ENCODE measurements at places on chromosomes 16 and 17.

DNA sequence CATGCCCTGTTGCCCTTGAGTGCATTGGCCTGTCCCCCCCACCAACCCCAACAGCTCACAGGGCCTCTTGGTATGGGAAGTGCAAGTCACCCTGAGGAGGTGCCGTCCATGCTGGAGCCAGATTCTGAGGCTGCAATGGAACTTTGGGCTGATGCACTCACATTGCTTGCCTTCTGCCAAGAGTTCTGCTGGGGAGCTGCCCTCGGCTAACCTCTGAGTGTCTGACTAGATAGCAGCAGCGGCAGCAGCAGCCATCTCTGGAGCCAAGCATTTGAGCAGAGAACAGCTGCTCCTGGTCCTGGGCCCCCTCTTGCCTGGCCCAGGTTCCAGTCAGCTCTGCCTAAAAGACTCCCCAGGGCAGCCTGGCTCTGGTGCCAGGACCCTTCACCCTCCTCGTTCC, 61.5 kb downstream of the GNAO1 start:
- DNase-seq = no peak

DNA sequence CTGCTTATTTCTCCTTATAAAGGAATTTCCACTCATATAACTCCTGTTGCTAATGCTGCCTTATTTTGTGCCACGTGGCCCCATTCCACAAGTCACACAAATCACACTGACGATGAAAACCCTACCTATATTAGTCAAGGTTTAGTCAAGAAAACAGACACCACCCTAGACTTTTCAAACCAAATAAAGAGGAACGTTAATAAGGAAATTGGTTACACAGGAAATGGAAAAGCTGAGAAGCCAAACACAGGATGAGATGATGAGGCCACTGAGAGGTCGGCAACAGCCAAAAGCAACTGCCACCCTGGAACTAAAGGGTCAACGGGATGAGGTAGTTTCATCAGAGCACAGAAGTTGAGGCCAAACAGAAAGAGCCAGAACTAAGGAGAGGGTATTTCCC, 47.3 kb upstream of the ALOX12 start:
- DNase-seq = no peak

- no peak for DNase-seq
Measured at GRCh38 chr16:5467552-5467951, 370.0 kb upstream of the EEF2KMT start.

- no peak for DNase-seq
Measured at GRCh38 chr16:88063211-88063773, 112.1 kb downstream of the BANP start.

- no peak for DNase-seq
Measured at GRCh38 chr17:42365136-42365535, 23.1 kb downstream of the STAT3 start.

GRCh38 chr17:72222661-72223380, 102.0 kb downstream of the SOX9 start:
- DNase-seq = no peak

DNA sequence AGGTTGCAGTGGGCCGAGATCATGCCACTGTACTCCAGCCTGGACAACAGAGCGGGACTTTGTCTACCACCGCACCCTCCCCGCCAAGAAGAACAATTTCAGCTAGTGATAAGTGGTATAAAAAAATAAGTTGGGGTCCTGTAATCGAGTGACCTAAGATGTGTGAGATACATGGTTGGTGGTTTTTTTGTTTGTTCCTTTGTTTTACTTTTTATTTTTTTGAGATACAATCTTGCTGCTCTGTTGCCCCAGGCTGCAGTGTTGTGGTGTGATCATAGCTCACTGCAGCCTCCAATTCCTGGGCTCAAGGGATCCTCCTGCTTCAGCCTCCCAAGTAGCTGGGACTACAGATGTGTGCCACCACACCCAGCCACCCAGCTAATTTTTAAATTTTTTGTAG, 58.7 kb downstream of the PITPNC1 start:
- no peak for DNase-seq

DNA sequence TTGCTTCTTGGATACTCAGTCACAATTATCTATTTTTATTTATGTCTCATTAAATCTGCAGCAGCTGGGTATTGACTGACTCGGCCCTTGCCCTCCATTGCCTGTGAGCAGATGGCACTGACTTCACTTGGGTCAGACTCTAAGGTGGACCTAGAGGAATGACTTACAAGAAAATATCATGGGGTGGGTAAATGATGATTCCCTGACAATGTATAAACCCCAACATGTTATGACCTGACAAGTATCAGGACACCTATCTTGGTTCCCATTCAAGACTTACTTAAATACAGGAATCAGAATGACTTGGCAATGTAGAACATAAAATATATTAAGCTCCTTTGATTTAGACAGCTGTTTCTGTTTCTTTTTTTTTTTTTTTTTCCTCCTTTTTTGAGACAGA, 953.5 kb downstream of the CDH11 start:
- no peak for DNase-seq

All from GM10248 (cell line).